Prostate gland (tissue), 2 donors: ENCODE measurements at places on chromosomes 2 and 18. TPM values are rescaled to one million over a fixed set of nuclear protein-coding genes. Genes with fewer than 3 reads are reported as not detected.

EPG5 gene
- total RNA-seq = 21.5 TPM

DNA sequence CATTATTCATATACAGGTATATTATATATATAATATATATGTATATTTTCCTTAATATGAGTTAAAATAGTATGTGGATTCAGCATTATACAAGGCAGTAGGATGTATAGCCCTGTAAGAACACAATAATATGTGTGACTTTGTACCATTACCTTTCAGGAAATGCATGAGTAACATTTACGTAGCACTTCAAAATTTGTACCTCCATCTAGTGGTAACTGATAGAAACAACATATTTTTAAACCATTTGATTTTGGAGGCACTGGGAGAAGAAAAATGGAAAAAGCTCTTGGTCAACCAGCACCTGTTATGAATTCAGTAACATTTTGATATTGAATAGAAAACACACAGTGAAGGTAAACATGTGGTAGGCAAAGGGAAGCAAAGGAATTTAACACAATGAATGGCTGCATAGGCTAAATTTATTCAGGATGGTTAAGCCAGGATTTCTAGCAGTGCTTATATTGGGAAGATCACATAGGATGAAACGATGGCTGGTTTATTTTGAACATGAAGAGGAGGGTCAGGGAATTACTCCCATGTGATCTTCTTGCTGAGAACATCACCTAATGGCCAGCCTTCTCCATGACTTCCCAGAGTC lies 565.5 kb downstream of the CCDC85A start:
- no peak for DNase-seq

TNFRSF11A gene
- total RNA-seq = 10.2 TPM

ARID5A gene
- total RNA-seq = 23.0 TPM
